Right cardiac atrium (tissue), 5 donors: ENCODE measurements at places on chromosomes 16 and 17. TPM values are rescaled to one million over a fixed set of nuclear protein-coding genes. Genes with fewer than 3 reads are reported as not detected.
A peak's percentile ranks its signal among the peaks of the same experiment; 100 is the strongest.

DNA sequence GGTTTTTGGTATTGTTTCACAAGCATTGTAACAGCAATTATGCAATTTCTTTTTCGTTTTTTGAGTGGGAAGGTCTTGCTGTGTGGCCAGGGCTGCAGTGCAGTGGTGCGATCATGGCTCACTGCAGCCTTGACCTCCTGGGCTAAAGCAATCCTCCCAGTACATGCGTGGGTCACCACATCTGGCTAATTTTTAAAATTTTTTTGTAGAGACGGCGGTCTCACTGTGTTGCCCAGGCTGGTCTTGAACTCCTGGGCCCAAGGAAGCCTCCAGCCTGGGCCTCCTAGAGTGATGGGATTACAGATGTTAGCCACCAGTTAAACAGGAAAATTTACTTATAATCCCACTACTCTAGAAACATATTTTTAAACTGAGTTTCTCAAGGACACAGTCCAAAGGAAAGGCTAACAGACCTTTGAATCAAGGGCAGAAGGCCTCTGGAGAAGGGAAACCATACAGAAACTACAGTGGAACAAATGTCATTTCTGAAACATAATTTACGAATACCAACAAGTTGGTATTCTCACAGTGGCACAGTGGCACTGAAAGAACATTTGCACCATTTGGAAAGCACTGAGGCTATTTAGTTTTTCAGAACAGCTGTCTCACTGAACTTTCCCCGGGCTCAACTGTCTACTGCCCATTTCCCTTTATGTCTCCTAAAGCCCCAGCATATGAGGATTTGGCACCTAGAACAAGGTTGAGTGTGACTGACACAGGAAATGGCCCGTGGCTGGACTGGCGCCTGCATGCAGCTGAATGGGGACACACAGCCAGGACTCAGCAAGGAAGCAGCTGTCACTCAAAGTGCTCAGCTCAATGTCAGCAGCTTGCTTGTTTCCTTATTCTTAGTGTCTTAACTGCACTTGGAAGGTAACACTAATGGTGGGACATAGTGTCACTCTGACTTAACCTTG is 2.8 kb upstream of the PRKAR1A start:
- DNase-seq: peak; percentile 75

DNA sequence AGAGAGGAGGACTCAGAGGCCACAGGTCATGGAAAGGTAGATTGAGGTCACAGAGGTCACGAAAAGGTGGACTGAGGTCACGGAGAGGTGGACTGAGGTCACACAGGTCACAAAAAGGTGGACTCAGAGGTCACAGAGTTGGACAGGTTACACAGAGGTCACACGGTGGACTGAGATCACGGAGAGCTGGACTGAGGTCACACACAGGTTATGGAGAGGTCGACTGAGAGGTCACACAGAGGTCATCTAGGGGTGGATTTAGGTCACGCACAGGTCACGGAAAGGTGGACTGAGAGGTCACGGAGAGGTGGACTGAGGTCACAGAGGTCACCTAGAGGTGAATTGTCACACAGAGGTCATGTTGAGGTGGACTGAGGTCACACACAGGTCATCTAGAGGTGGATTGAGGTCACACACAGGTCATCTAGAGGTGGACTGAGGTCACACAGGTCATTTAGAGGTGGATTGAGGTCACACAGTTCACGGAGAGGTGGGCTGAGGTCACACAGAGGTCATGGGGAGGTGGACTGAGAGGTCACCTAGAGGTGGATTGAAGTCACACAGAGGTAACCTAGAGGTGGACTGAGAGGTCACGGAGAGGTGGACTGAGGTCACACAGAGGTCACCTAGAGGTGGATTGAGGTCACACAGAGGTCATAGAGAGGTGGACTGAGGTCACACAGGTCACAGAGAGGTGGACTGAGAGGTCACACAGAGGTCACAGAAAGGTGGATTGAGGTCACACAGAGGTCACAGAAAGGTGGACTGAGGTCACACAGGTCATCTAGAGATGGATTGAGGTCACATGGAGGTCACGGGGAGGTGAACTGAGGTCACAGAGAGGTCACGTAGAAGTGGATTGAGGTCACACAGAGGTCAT is 26.7 kb upstream of the JPT2 start:
- DNase-seq: no peak

- DNase-seq: no peak
Observed at GRCh38 chr16:17374668-17375255, 96.0 kb downstream of the XYLT1 start.

DNA sequence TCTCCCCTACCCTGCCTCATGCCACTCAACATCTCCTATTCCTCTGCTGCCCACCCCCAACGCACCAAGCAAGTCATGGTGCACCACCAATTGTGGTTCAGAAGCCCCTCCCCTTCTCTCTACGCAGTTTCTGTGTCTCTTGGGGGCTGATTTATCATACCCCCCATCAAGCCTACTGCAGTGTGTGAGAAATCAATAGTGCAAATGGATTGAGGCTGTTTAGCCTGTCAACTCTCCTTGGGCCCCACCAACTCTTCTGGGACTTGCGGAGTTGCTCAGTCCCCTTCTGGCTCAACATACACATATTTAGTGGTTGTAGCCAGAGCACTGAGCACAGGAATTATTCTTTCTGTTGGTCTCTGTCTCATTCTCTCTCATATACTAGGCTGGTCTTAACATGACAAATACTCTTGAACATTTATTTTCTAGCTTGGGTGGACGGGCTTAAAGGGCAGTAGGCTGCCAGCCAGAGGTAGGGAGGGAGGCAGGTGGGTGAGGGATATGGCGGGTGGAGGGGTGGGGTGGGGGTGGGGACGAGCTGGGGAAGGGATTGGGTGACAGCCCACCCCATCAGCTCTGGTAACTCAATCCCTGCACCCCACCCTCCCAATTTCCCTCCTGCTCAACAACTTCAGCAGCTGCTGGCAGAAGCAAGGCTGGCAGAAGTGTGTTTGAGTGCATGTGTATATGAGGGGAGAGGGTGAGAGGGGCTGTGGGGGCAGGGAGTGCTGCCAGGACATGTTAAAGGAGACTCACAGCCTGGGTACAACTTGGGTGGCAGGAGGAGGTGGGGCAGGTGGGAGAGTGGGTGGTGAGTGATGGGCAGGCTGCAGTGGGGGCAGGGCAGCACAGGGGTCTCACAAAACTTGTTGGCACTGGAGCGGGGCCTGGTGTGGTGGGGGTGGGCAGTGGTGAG is 4.9 kb downstream of the RARA start:
- no peak for DNase-seq

- no peak for DNase-seq
Observed at GRCh38 chr16:23293016-23293415, 9.1 kb upstream of the SCNN1B start.

DNA sequence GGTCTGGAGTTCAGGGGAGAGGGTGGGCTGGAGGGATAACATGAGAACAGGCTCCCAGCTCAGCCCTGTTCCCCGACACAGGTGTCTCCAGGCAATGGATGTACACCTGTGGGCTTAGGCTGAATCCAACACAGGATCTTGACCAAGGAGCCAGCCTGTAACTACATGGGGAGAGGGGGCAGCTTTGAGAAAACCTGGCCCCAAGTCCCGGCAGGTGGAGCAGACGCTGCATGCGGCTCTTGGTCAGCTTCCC is 73.3 kb upstream of the TOB1 start:
- peak; percentile 16 for DNase-seq

GRCh38 chr17:48024149-48025039 is 13.2 kb downstream of the COPZ2 start:
- DNase-seq: peak; percentile 88

GRCh38 chr17:15883617-15884111 is 61.3 kb upstream of the ADORA2B start:
- DNase-seq: no peak

DNA sequence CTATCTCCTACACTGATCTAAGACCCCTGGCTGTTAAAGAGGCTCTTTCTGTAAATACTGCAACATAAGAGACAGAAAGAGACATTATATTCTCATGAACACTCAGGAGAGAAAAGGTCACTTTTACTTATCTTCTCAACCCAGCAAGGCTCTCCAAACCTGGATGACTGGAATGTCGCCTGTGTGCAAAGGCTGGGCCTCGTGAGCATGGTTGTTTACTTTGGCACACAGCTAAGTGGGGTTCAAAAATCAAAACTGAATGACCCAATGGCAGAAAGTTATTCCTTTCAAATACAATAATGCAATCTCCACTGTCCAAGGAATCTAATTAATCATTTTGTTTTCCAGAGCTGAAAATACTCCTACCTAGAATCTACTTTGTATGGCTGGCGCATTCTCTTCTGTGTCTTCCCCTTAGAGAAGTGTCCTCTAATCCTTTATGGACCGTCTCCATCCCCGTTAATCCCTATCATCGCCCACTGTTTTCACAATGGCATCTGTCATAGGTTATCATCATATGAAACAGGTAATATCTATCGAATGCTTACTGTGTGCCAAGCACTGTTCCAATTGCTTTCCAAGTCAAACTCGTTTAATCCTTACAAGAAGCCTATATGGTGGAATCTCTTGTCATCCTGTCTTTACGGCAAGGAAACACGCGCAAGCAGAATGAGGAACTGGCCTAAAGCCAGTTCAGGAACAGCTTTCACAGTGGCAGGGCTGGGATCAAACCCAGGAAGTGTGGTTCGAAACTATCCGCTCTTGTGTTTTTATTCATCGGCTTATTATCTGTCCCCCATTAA is 1.3 kb downstream of the SLX4 start:
- DNase-seq: no peak

DNA sequence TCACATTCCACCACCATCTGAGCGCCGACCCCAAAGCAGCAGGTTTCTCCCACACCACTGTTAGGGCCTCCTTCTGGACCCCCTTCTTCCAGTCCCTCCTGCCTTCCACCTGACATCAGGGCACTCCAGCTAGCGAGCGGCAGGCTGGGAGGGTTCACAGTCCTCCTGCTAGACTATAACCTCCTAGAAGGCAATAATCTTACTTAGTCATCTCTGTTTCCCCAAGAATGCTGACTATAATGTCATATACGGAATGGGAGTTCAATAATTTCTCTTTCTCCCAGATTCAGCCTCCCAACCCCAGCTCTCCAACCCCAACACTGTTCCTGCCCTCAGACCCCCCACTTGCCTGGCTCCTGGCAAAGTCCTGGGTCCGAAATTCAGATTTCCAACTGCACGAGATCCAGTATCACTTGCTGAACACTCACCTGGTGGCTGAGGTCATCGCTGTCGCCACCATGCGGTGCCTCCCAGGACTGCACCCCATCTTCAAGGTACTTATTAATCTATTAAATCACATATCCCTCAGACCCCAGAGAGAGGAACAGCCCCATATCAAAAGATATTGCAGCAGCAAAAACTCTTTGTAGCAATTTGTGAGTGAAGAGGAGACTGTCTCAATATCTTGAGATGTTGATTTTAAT is 5.6 kb downstream of the ALOX12 start:
- no peak for DNase-seq

Gene AGRP
- not detected for polyA plus RNA-seq

Gene UBE2Z
- 27.4 TPM for polyA plus RNA-seq

Gene CENPT
- 26.7 TPM for polyA plus RNA-seq

Gene OR2C1
- polyA plus RNA-seq: not detected

Gene EFCAB5
- 0.18 TPM for polyA plus RNA-seq

Gene PPL
- 5.0 TPM for polyA plus RNA-seq

Gene MYH8
- polyA plus RNA-seq: not detected
